ENCODE measurements at places on chromosomes 2 and 18.

GRCh38 chr2:119231975-119232665 is 8.5 kb downstream of the STEAP3 start:
- no peak for DNase-seq

DNA sequence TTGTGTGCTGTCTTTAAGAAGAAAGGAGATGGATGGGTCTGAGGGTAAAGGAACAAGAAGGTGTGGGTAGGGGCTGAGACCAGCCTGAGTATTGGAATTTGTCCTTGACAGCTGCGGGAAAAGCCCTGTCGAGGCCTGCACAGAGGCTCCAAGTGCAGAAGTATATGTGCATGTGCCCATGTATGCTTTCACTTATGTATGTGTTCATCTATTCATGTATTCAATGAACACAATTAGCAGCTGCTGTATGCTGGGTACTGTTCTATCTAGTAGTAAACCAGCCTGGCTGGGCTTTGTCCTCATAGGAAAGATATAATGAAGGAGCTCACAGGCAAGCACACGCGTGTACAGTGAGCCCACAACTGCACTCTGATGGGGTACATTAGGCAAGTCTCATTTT is 181.4 kb downstream of the CALCRL start:
- DNase-seq = no peak

DNA sequence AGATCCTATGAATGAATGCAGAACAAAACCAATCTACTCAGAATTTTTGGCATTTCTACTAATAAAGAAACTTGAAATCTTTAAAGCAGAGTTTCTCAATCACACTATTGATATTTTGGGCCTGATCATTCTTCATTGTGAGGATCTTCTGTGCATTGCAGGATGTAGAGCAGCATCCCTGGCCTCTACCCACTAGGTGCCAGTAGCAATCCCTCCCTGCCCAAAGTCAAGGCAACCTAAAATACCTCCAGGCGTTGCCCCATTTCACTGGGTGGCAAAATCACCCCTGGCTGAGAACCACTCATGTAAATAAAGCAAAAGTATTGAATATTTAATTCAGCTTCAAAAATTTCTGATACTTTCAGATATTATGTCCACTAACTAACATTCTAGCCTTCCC is 213.0 kb downstream of the SP3 start:
- peak; percentile 8 for DNase-seq

GRCh38 chr2:105376010-105376409 is 22.8 kb downstream of the FHL2 start:
- DNase-seq = no peak

DNA sequence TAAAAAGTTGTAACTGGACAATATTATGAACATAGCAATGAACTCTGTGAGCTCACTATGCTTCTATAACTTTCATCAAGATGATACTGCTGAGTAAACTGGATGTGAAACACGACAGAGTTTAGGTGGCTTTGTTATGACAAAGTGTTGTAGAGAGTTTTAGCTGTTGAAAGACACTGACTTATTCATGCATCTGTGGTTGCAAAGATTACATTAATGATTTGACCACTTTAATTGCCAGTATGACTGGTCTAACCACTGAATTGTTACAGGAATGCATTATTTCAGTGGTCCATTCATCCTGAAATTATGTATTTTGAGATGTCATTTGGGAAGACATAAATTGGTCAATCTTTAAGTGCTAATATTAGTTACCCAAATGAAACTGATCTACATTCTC is 117.9 kb downstream of the SPHKAP start:
- no peak for DNase-seq

DNA sequence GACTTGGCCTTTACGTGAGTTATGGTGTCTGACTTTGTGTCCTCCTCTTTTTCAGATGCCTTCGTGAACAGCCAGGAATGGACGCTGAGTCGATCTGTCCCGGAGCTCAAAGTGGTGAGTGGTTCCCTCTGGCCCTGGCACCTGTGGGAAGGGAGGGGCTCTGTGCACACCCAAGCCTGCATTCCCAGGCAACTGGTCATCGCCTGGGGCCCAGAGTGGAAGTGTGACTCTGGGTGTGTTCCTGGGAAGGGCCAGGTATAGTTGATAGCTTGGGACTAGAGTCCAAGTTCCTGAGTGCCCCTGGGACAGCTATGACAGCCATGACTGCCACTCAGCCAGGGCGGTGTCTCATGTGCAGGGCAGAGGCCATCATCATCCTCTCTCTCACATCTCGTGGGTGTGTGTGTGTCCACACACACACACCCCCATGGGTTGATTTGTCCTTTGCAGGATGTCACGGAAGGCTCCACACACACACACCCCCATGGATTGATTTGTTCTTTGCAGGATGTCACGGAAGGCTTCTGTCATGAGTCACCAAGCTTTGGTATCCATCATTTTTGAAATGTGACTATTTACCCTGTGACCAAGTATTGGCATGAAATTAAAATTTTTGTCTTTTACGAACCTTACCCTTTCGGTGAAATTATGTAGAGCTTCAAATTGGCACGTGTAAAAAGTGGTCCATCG is 215.4 kb downstream of the AGAP1 start:
- DNase-seq = no peak

DNA sequence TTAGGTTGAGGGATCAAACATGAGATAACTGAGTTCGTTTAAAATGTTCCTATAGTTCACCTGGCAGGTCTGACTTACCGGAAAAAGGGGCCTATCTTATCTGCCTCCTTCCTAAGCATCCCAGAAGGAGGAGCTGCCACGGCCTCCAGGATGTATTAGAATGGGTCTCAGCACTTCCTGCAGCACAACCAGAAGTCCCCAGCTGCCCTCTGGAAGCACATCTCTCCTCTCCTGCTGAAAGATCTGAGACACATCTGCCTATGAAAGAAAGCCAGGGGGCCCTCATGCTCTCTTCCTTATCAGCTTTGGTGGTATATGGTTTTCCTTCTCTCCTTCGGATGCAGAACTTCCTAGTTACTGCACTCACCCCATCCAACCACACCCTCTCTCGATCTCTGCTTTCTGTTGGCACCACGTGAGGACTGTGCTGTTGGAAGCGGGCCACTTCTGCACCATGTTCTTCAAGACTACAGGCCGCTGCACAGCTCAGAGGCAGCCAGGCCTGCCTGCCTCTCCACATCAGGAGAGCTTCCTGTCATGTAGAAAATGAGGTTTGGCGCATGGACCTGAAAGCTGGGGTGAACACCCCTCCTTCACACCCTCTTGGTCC is 6.5 kb downstream of the IGFBP5 start:
- no peak for DNase-seq

GRCh38 chr2:168155046-168155445 is 92.3 kb downstream of the STK39 start:
- DNase-seq = no peak

DNA sequence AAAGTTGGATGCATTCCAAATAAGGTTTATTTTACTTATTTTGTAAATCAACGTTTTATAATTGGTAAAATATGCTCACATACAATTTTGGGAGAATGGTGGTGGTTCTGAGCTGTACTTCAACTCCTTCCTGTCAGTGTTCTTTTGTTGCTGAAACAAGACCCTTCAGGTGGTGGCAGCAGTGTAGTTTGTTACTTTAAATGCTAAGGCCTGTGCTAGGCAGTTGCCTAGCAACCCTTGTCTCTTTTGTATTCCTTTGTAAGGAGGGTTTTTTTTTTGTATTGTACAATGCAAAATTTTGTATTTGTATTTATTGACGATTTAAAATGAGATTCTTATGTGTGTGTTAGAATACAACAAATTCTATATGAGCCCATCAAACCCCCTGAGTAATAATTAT is 166.0 kb upstream of the FAM98A start:
- no peak for DNase-seq

GRCh38 chr2:230905448-230906421 is 19.3 kb downstream of the GPR55 start:
- no peak for DNase-seq

- no peak for DNase-seq
Observed at GRCh38 chr2:237510502-237511217, 23.6 kb downstream of the MLPH start.

GRCh38 chr2:67996772-67997527 is 65.9 kb downstream of the C1D start:
- no peak for DNase-seq

Measured in AG09309 (cell line).